CD4-positive, alpha-beta T cell treated with Interleukin-17A for 4 hours (primary cell): ENCODE measurements at places on chromosomes 6 and 20.

- DNase-seq: no peak
Observed at GRCh38 chr6:146287691-146288369, 255.8 kb upstream of the RAB32 start.

GRCh38 chr20:13755809-13756208 lies 28.9 kb downstream of the ESF1 start:
- DNase-seq: no peak

- no peak for DNase-seq
Observed at GRCh38 chr20:10856237-10857015, 182.6 kb upstream of the JAG1 start.

DNA sequence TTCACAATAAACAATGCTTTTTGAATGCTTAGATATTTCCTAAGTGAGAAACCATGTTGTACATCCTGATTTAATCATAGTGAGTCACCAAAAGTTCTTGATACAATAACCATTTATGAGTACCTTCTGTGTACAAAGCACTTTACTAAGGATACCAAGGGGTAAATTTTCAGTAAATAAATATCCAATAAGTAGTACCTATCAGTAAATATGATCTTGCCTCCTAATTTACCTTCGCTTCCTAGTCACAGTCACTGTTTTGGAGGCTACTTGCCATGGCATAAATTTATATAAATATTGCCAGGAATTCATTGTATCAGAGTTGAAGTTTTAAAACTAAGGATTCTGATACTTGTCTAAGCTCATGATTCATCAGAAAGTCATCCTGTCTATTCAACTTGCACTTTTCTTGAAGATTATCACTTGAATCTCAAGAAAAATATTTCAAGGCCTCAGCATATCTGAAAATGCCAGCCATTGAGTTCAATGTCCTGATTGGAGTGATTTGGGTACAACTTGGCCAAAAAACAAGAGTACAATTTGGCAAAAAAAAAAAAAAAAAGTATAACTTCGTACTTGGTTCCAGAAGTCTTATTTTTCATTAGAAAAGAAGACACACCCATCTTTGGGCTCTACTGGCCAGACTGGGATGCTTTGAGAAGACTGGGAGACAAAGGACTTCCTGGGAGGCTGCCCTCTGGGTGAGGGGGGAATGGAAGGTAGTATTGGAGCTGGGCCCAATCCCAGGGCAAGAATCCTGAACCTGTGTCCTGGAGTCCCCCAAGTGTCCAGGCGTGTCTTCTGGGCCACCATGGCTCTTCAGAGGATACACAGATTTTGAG lies 32.8 kb downstream of the RAB22A start:
- no peak for DNase-seq

DNA sequence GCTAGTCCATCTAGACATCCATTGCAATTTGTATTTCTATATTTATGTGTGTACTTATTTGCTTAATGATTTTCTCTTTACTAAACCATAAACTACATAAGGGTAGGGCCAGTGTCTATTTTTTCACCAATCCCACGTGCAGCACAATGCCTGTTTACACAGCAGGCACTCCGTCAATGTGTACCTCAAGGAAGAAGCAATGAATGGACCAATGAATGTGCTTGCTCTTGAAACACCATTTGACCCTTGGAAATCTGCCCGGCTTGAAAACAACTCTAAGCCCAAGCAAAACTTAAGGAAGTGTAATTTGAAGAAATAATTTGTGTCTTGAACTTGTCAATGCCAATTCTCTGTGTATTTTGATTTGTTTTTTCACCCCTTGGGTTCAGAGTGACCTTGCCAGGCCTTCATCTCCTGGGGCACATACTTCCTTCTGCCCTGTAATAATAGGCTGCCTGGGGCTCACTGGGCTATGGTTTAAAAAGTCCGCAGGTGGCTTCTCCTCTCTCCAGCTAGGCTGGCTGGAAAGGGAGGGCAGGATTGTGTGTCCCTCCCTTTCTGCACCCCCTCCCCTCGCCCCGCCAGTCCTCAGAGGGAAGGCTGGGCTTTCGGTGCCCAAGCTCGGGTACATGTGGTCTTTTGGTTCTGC lies 140.8 kb upstream of the ARMC2 start:
- DNase-seq: no peak

DNA sequence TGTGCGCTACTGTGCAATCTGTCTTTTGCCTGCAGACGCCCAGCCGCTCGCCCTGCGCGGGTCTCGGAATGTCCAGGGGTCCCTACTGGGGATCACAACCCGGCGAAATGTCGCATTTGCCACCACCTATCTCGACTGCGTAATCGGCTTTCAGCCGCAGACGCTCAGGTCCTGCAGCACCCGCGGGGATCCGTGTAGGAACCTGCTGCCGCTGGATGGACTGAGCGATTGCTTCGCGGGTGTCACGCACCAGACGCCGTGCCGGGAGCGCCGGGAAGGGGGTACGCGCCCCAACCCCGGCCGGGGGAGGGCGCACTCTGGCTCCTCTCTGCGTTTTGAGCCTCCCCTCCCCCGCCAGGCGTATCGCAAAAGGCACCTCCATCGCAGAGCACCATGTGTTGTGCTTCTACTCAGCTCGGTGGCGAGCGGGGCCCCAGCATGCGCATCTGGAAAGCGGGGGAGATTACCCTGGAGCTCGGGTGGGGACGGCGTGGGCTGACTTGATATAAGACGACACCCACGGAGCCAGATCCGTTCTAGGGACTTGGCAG lies 747 bp upstream of the PTPRA start:
- DNase-seq: peak; percentile 86

GRCh38 chr6:111173341-111173740 lies 86.0 kb downstream of the SLC16A10 start:
- peak; percentile 12 for DNase-seq

- no peak for DNase-seq
Observed at GRCh38 chr20:61696181-61696735, 369.4 kb downstream of the TAF4 start.

- DNase-seq: no peak
Observed at GRCh38 chr6:12324748-12325147, 34.6 kb downstream of the EDN1 start.

GRCh38 chr6:120608826-120609225 lies 725.5 kb downstream of the TBC1D32 start:
- no peak for DNase-seq

DNA sequence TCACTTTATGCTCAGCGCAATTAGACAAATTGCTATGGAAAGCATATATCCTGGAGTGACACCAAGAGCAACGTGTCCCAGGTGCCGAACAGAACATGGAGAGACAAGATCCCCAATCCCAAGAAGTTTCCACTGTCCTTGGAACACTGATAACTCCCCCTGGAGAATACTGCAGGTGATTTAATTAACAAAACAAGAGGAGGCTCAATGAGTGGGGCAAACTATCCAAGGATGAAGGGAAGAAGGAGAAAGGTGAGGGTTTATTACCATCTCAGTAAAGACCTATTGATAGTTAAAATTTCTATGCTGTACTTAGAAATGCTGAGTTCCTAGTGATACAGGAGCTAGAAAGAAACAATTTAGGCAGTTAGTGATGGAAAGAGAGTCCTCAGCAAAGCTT lies 35.7 kb downstream of the EDN1 start:
- DNase-seq: no peak

GRCh38 chr6:41088451-41088850 lies 15.7 kb downstream of the NFYA start:
- DNase-seq: no peak

GRCh38 chr20:60395991-60396390 lies 437.8 kb downstream of the CDH26 start:
- no peak for DNase-seq

DNA sequence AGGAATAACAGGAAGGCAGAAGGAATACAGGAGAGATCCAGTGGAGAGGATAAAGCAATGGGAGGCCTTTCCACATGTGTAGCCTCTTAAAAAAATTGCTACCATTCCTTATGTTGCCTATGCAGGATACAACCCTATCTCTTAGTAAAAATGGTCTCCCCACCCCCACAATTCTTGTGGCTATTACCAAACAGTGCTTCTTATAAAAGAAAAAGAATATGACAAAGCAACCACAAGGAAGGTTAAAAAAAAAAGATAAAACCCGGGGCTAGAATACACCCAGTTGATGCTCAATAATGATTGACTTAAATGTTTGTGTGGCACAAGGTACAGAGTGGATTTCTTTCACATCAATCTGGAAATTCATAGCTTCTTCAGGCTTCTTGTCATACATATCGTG lies 250.9 kb downstream of the HIVEP2 start:
- no peak for DNase-seq

- peak; percentile 12 for DNase-seq
Observed at GRCh38 chr20:44247131-44247571, at the start of gene GDAP1L1. Gene GDAP1L1, plus strand, starts transcription at chr20:44247308. Its CDS starts 27 bp downstream, at chr20:44247335.
